ENCODE measurements at places on chromosomes 16 and 17. TPM values are rescaled to one million over a fixed set of nuclear protein-coding genes. Genes with fewer than 3 reads are reported as not detected.

KRTAP3-2 gene
- not detected for total RNA-seq

BRD7 gene
- 26.1 TPM for total RNA-seq

TBC1D3L gene
- total RNA-seq, result 7.8 TPM

HLF gene
- total RNA-seq, result under 0.01 TPM

PSMC3IP gene
- 5.5 TPM for total RNA-seq

OR1A1 gene
- not detected for total RNA-seq

SEZ6L2 gene
- 4.1 TPM for total RNA-seq

HOXB1 gene
- total RNA-seq, result not detected

STH gene
- not detected for total RNA-seq

CAVIN1 gene
- total RNA-seq, result 703 TPM

KCTD5 gene
- total RNA-seq, result 25.6 TPM

NOTUM gene
- not detected for total RNA-seq

ARHGAP44 gene
- total RNA-seq, result 1.2 TPM

GHDC gene
- total RNA-seq, result 16.1 TPM

KRTAP16-1 gene
- not detected for total RNA-seq

C16orf96 gene
- total RNA-seq, result 0.17 TPM

KRTAP1-5 gene
- 2.2 TPM for total RNA-seq

TEX14 gene
- not detected for total RNA-seq

KRT13 gene
- total RNA-seq, result 0.15 TPM

PIRT gene
- not detected for total RNA-seq

GINS3 gene
- 1.5 TPM for total RNA-seq

SLC12A3 gene
- total RNA-seq, result not detected

CIITA gene
- 0.33 TPM for total RNA-seq

PDIA2 gene
- total RNA-seq, result not detected

ABCC12 gene
- 0.15 TPM for total RNA-seq

SNX20 gene
- total RNA-seq, result not detected

ACE gene
- 7.9 TPM for total RNA-seq

ZNF597 gene
- 1.3 TPM for total RNA-seq

MLYCD gene
- 5.1 TPM for total RNA-seq

SLC52A1 gene
- total RNA-seq, result not detected

KCNH6 gene
- total RNA-seq, result not detected

All from smooth muscle cell of trachea (primary cell).